ENCODE measurements at places on chromosomes 16 and 17.

GRCh38 chr17:81291662-81292061 is 3.4 kb downstream of the SLC38A10 start:
- peak; percentile 78 for DNase-seq

DNA sequence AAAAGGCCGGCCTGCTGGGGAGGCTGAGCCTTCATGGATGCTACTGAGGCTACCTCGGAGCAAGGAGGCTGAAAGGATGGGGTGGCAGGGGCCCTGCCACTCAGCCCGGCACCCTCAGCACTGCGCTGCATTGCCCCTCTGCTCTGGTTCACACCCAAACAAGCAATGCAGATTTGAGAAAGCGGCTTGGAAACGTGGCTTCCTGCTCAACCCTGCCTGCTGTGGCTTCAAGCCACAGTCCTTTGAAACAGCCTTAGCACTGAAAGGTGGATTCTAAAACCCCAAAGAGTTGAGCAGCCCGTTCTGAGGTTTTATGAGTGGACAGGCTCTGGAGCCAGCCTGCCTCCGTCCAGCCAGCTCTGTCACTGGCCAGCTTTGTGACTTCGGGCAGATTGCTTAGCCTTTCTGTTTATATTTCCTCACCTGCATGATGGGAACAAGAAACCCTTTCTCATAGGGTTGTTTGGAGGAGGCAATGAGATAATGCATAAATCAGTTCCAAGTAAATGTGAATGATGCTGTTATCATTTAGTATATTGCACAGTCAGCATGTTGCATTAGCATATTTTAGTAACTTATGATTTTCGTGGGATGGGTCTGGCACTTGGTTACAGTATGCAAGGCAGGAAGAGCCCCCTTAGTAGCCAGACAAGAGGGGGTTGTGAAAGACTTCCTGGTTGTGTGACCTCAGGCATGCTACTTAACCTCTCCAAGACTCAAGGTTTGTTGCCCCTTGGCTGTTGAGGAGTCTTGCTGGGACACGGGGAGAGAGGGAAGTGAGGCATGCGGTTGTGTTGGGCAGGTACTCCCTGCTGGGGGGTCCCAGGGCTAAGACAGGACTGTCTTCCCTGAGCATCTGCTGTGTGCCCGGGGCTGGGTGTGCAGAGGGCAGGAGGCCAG is 23.6 kb downstream of the CRISPLD2 start:
- DNase-seq = no peak

GRCh38 chr17:80679816-80680215 is 135.2 kb downstream of the RPTOR start:
- no peak for DNase-seq

GRCh38 chr17:58351182-58351581 is 819 bp downstream of the SUPT4H1 start:
- DNase-seq = no peak

DNA sequence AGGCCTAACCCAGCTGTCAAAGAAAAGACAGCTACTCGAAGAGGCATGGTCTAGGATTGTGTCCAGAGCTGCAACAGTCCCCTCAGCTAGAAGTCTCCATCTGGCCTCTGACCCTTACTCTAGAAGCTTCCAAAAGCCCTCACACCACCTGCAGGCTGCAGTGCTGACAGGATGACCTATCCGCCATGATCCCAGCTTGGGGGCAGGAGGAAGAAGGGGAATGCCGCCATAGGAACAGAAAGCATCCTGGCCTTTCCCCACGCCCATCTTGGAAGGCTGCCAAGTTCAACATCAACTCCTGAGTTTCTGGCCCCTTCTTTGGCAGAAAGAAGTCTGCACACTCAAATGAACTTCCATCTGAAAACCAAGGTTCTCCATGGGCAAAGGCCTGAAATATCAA is 3.1 kb upstream of the KRT36 start:
- DNase-seq = no peak

GRCh38 chr16:15640966-15641365 is 2.0 kb downstream of the MARF1 start:
- no peak for DNase-seq

- DNase-seq = no peak
Measured at GRCh38 chr17:77101521-77102410, 39.0 kb upstream of the SEC14L1 start.

DNA sequence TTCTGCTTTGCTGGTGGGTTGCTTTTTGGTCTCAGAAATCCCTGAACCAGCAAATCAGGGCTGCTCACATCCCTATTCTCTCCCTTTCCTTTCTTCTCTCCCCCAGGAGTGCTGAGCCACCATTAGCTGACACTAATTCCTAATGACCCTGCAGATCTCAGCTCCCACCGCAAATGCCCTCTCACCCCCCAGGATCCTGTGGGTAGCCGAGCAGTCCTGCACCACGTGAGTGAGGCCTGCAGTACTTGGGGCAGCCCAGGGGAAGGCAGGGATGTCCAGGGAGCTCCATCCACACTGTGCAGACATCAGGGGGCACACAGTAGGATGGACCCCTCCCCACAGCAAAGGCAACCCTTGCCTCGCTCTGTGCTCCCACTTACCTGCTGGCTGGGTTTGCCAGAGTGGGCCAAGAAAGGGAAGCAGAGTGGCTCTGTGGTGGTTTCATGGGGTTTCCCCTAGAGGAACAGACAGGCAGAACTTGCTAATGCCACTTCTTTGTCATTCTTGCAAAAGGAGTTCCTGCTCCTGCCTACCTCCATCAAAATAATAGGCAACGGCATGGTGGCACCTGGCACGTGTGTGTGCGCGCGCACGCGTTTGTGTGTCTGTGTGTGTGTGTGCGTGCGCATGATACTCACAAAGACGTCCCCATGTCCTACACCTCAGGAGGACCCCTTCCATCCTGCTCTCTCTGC is 135.6 kb downstream of the GAS7 start:
- DNase-seq = no peak

DNA sequence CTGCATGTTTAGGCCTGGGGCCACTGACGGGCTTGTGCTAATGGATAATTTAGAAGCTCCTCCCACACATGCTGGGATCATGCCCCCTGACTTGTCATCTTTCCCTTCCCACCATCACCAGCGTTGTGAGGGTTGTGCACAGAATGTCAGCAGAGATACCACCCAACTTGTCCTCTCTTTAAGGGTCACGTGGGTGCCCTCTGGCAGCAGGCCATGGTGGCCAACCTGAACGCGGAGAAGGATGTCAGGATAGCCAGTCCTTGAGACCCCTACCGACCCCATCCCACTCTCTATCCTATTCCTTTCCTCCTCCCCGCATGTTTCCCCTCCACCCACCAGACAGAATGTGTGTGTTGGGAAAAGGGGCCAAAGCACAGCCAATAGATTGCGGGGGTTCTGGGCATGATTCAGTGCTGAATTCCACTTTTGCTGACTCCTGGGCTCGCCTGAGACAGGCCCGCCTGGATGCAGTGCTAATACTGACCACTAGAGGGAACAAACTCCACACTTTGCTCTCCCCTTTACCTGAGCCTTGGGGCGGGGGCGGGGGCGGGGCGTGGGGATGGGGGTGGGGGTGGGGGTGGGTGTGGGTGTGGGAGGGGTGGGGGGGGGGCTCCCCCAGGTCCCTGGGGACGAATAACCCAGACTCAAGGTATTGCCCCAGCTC is at the start of gene GH2:
Gene GH2 (minus strand): TSS at position 10 of the 667 bp plus-strand sequence. CDS start 143 bp downstream, outside the sequence.
- peak; percentile 68 for DNase-seq

DNA sequence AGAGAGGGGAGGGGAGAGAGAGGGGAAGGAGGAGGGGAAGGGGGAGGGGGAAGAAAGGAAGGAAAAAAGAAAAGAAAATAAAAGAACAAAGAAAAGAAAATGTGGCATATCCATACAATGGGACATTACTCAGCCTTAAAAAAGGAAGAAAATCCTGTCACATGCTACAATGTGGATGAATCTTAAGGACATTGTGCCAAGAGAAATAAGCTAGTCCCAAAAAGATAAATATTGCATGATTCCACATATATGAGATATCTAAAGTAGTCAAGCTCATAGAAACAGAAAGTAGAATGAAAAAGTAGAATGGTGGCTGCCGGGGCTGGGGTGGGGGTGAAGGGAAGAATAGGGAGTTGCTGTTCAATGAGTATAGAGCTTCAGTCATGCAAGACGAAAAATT is 40.4 kb downstream of the CNGB1 start:
- DNase-seq = no peak

DNA sequence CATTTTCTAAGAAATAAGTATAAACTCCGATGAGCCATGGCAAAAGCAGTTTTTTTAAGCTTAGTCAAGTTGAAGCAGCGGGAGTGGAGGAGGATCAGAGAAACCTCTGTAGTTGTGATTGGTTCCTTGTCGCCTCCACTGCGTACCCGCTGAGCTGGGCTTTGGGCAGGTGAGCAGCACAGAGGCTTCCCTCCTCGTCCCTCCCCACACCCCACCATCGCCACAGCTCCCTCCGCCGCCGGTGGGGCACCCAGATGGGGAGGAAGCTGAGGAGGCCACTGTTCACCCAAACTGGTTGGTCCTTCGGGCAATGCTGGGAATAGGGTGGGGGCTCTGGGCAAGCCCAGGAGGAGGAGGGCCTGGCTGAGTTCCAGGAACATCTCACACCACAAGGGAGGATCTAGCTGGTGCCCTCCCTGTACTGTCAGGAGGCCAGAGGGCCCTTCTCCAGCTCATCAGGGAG is 5.2 kb upstream of the MRPL38 start:
- DNase-seq = no peak

DNA sequence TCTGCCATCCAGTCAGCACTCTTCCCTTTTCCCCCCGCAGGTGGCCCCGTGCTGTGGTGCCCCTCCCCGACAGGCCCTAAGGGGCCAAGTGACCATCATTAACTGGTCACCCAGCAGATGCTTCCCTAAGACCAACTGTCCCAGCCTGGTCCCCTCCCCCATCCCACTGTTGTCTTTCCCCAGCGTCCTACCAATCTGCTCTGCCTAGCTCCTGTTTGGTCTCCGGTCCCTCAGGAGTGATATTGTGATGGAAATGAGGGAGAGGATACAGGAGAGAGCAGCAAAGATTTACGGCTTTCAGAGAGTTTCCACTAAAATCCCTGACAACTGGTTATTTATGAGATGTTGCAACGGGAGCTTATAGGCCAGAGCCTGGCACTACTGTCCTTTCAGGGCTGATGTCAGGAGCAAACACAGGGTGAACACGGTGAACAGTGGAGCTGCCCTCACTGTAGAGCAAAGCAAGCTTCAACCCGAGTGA is 1.4 kb upstream of the TTLL6 start:
- no peak for DNase-seq

- DNase-seq = no peak
Measured at GRCh38 chr17:11772031-11772430, 173.8 kb downstream of the DNAH9 start.

DNA sequence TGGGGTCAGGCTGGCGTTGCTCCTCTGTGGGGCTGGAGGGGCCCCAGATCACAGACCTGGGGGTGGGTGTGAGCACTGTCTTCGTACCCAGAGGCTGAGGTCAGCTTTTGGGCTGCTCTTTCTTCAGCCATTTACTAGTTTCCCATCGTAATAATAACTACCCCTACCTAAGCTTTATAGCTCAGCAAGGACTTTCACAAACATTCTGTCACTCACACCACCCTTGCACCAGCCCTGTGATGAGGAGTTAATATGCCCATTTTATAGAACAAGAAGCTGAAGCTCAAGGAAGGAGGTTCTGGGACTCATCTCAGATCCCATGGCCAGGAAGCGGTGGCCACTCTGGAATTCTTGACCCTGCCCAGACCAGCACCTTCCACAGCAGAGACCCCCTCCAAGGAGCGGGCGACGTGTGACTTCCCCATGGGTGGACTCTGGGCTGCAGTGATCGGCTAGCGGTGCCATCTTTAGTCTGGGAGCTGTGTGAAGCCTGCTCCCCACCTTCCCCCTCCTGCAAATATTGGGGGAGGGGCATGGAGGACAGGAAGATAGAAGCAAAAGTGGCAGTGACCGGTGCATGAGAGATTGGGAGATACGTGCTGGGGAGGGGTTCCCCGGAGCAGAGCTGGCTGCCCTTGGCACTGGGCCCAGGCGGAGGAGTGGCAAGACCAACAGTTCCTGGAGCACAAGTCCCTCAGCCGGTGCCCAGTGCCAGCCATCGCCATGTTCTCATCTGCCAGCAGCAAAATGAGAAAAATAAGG is 81.8 kb upstream of the TOB1 start:
- DNase-seq = peak; percentile 26

DNA sequence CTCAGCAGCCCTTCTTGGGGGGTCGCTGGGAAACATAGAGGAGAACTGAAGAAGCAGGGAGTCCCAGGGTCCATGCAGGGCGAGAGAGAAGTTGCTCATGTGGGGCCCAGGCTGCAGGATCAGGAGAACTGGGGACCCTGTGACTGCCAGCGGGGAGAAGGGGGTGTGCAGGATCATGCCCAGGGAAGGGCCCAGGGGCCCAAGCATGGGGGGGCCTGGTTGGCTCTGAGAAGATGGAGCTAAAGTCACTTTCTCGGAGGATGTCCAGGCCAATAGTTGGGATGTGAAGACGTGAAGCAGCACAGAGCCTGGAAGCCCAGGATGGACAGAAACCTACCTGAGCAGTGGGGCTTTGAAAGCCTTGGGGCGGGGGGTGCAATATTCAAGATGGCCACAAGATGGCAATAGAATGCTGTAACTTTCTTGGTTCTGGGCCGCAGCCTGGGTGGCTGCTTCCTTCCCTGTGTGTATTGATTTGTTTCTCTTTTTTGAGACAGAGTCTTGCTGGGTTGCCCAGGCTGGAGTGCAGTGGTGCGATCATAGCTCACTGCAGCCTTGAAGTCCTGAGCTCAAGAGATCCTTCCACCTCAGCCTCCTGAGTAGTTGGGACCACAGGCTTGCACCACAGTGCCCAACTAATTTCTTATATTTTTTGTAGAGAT is 3.4 kb downstream of the STH start:
- DNase-seq = peak; percentile 71

- DNase-seq = peak; percentile 79
Measured at GRCh38 chr17:82065638-82066303, at the start of gene DUS1L. DUS1L (minus strand) TSS chr17:82065804; CDS start chr17:82065059, 745 bp downstream.

- no peak for DNase-seq
Measured at GRCh38 chr17:73393962-73394361, 82.2 kb upstream of the CDC42EP4 start.

DNA sequence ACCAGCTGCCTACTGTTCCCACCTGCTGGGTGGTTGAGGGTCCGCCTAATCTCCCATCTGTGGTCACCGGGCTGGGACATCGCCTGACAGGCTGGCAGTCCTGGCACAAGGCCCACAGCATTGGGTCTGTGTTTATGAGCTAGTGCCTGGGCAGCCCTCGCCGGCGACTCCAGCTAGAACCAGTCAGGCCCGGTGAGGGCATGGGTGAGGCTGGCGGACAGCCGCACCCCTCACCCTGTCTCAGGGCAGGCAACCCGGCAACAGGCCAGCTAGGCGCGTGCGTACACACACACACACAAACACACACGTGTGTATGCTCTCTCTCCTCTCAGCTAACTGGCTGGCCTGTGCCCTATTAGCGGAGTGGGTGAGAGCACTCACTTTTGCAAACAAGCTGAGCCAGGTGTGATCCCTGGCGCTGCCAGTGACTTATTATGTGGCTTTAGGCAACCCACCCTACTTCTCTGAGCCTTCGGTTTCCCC is 10.4 kb downstream of the HSD11B2 start:
- no peak for DNase-seq

GRCh38 chr17:2847381-2848333 is 51.4 kb downstream of the RAP1GAP2 start:
- DNase-seq = no peak

- DNase-seq = peak; percentile 87
Measured at GRCh38 chr16:88651276-88651988, 579 bp upstream of the CYBA start.

GRCh38 chr17:28573521-28573920 is 2.2 kb upstream of the PIGS start:
- DNase-seq = no peak
